ENCODE measurements at places on chromosomes 1 and 21.
A peak's percentile ranks its signal among the peaks of the same experiment; 100 is the strongest.

DNA sequence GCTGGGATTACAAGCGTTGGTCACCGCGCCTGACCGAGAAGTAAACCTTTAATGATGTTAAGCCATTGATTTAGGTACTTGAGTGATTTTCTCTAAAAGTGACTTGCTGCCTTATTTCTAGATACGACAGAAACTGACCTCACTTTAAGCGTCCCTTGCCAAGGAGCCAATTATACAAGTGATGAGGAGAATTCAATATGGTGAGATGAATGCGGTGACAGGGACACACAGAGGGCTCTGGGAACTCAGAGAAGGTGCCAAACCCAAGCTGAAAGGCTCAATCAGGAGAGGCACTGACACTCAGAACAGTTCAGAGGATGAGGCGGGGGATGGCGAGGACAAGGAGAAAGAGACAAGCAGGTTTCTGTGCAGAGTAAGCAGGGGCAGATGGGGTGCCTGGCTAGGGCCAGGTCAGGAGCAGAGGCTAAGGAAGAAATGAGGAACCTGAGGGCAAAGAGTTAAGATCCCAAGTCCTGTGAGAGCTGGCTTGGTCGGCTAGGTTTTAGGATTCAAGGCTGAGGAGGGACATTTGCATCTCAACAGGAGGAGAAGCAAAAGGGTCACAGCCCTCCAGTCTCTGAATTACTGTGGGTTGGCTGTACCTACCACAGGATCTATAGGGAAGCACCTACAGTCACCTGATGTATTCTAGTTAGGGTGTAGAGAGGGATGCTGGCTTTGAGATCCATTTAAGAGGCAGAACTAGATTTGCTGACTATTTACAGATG, 83.2 kb upstream of the USP24 start:
- DNase-seq, result no peak

GRCh38 chr1:193211539-193211938, 25.1 kb upstream of the B3GALT2 start:
- DNase-seq, result peak; percentile 0

GRCh38 chr21:31279986-31280385, 64.1 kb downstream of the TIAM1 start:
- DNase-seq, result no peak

DNA sequence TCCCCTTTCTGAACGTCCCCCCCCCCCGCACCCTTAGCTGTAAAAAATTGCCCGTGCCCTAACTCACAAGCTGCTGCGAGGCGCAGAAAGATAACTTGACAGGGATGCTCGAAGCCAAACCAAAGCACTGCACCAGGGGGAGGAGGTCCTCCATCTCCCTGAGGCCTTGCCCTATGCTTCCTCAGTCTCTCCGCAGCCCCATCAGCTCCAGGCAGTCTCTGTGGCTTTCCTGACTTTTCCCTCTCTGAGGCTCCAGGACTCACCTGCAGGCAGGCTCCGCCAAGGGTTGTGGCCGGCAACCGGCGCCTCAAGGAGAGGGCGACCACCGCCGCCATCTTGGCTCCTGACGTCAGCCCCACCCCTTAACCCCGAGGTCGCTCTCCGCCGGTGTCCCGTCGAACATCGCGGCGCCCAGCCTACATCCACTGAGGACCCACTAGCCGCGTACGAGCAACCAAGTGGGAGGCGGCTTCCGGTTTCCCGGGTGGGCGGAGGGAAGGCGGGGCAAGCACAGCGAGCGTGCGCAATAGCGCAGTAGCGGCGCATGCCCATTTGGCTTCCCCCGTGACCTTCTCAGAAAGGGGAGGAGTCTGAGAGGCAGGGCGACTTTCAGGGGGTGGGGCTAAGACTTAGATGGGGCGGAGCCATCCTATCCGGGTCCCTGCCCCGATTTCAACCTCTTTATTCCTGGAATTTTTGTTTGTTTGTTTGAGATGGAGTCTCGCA, at the start of gene SDHB:
SDHB (minus strand) TSS at position 348 of the 726 bp plus-strand sequence; CDS start at position 335, 13 bp downstream.
- peak; percentile 98 for DNase-seq

DNA sequence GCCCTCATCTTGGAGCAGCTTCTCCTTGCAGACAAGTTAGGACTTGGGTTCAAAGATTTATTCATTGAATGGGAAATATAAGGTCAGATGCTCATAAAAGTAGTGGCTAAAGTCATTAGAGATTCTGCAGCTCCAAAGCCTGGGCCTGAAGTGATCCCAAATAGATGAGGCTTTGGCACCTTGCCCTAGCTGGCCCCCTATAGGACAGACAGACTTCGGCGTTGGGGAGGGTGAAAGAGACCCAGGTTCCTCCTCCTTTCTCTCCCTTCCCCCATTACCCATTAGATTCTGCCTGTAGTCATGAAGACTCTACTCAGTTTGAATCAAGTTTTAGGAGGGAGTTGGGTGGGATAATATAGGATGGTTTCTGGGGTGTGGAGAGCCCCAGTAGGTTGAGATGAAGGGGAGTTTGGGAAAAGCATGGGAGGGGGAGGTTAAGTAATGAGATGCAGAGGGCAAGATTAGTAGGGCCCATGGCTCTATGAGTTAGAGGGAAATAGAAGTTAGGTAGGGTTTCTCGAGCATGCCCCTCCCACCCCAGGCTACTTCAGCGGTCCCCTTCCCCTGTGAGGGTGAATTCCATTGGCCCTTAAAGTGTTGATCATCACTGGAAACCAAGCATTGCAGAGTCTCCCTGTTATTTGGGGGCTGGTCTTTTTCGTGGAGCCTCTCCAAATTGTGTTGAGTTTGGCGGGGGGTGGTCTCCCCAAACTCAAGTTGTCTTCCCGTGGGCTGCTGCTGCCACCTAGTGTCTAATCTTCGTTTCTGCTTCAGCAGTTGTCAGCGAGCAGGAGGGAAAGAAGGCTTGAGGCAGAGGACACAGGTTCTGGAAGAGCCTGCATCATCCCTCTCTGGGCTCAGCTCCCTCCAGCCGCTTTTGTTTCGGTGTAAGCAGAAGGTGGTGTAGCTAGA, 2.1 kb upstream of the AHDC1 start:
- DNase-seq, result peak; percentile 59

GRCh38 chr1:43779805-43780403, 72.6 kb downstream of the ST3GAL3 start:
- DNase-seq, result no peak

- DNase-seq, result no peak
Observed at GRCh38 chr1:16293538-16293937, 56.6 kb upstream of the CPLANE2 start.

GRCh38 chr1:27148591-27148990, 6.3 kb downstream of the SLC9A1 start:
- DNase-seq, result no peak

GRCh38 chr1:72010094-72010431, 272.3 kb downstream of the NEGR1 start:
- no peak for DNase-seq

DNA sequence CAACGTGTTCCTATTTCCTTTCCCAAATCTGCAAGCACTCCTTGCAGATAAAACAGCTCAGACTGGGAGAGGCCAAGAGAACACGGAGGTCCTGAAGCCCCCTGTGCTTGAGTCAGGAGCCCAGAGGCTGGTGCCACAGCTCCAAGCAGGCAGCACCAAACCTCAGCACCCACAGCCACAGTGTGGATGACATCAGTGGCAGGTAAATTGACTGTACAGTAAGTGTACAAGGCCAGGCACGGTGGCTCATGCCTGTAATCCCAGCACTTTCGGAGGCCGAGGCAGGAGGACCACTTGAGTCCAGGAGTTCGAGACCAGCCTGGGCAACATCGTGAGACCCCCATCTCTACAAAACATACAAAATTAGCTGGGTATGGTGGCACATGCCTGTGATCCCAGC, 1.9 kb upstream of the COL6A1 start:
- DNase-seq, result no peak

- no peak for DNase-seq
Observed at GRCh38 chr1:29860056-29860455, 623.7 kb downstream of the PTPRU start.

GRCh38 chr1:19070197-19070651, 113.7 kb upstream of the IFFO2 start:
- no peak for DNase-seq

GRCh38 chr1:15948595-15949452, 27.1 kb downstream of the ZBTB17 start:
- DNase-seq, result peak; percentile 79

GRCh38 chr21:27700974-27701614, 734.2 kb upstream of the ADAMTS5 start:
- DNase-seq, result peak; percentile 85

DNA sequence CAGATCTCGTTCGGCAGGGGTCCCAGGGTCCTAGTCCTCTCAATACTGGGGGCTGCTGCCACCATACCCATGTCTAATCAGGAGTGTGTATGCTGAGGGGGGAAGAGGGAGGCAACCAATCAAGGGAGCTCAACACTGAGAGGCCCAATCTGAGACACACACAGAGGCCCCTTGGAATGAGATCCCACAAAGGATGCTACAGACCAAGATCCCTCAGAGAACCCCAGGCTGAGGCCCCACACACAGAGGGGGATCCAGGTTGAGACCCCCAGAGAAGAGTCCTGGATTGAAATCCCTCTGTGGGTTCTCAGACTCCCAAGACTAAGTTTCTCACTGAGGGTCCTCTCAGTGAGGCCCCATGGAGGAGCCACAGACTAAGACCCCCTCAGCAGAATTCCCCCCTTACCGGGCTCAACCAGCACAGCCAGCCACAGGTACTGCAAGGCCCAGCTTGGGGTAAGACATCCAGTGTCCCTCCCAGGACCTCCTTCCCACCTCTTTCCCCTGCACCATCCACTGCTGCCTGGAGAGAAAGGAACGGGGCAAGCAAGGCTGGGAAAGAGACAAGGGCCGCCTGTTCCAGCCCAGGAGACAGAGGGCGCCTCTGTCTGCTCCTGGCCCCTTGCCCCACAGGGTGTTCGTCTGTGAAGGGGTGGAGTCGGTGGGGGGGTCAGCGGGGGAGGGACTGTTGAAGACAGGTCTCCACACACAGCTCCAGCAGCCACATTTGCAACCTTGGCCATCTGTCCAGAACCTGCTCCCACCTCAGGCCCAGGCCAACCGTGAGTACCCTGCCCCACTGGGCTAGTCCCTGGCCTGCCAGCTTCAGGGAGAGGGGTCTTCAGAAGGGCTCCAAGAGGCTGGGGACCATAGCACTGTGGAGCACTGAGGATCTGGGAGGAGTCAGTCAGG, at the start of gene S100A1:
S100A1 (plus strand) TSS at position 720 of the 912 bp plus-strand sequence. CDS start 2,088 bp downstream, outside the sequence.
- no peak for DNase-seq

DNA sequence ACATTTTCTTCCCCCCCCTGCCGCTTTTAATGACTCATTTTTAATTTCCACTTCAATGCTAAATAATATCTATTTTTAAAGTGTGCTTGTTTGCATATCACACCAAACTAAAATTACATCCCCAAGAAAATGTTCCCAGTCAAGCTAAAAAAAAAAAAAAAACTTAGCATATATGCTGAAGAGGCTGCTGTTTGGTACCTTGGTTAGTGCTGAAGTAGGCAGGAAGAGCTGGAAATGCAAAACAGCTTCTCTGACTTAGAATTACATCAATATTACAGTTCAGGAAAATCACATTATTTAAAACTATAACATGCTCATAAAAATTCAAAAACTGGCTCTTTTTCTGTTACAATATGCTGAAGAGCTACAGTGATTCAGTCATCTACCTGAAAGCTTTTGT, 372.3 kb downstream of the SMYD3 start:
- DNase-seq, result no peak

DNA sequence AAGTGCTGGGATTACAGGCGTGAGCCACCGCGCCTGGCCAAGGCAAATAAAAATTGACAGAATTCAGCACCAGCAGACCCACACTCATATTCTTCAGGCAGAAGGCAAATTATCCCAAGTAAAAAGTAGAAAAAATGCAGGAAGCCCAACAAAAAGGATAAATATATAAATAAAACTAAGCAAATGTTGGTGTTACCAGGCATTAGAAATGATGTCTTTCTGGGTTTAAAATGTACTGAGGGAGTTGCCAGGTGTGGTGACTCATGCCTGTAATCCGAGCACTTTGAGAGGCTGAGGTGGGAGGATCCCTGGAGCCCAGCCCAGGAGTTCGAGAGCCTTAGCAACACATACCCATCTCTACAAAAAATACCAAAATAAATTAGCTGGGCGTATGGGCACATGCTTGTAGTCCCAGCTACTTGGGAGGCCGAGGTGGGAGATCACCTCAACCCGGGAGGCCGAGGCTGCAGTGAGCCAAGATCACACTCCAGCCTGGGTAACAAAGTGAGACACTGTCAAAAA, 6.3 kb downstream of the INTS11 start:
- DNase-seq, result peak; percentile 50

DNA sequence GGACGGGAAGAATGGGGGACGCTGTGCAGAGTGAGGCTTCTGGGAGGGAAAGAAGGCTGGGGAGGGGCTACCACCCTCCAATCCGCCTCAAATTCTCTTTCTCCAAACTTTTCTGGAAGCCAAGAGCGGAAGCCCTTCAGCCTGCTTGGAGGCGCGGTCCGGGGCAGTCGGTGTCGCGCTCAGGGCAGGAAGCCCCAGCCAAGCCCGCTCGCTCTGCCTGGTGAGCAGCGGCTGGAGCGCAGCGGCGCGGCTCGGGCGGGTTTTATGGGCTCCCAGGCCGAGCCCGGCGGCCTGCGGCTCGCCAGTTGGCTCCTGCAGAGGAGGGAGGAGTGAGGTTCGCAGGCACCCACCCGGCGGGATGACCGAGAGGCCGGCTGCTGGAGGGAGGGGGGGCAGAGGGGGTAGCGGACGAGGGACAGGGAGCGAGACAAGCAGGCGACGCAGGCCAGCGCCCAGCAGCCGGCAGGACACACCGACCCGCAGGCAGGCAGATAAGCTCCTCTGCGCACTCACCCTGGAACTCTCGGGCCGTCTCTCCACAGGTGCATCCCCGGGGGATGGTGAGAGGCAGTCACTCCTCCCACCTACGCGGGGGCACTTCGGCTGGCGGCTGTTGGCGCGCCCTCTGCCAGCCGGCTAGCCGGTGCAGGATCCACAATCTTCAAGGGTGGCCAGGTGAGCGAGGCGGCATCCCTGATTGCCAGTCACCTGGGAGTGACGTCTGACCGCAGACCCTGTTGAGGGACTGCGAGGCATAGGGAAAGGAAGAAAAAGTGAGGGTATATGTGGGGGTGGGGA, at the start of gene AVPR1B:
AVPR1B (minus strand) TSS at position 238 of the 798 bp plus-strand sequence. CDS start 498 bp downstream, outside the sequence.
- peak; percentile 65 for DNase-seq

DNA sequence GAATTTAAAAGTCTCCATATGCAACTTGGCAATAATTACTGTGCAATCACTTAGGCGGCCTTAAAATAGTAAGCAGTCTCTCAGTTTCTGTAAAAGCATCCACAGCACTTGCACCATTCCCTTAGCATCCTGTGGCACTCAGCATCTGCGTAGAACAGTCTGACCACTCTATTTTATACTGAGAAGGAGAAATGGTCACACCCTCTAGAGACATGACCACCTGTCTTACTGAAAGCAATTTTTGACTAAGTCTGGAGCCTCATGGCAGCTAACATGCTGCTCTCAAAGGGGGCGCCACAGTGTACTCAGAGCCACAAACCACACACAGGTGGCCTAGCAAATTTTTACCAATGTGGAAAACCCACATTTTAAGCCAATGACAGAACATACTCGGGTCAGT, 62.0 kb downstream of the KCNK1 start:
- no peak for DNase-seq

GRCh38 chr1:5891137-5891536, 101.1 kb downstream of the NPHP4 start:
- no peak for DNase-seq

DNA sequence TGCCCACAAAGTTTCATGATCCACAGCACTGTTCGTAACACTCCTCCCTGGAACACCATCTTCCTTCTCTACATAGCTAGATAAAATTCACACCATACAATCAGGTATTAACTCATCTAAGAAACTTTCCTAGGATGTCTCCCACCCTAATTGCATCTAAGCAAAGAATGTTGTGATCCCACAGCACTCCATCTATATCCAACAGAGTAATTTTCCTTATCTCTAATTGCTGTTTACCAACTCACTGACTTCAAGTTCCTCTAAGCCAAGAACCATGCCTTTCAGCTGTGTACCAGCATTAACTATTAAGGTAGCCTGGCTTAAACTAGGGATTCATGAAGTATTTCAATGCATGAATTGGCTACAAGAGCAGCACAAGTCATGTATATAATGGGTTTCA, 114.2 kb downstream of the SIPA1L2 start:
- DNase-seq, result no peak
